ENCODE measurements at places on chromosomes 3 and 15.

DNA sequence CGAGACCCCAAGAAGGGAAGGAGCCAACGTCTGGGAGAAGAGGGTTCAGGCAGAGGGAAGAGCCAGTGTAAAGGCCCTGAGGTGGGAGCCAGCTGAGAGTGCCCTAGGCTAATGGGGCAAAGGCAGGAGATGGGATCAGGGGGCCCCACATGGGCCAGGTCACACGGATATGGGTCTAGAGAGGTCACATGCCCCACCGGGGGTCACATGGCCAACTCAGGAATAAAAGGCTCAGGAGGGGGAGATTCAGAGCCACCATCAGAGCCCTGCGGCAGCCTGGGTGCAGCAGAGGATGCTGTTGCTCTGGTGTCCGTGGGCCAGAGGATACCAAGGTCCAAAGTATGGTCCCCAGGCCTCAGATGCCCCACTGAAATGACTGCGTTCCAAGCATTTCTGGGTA, 55.3 kb upstream of the SLC6A6 start:
- DNase-seq, result no peak

GRCh38 chr15:100689131-100689899, 86.9 kb downstream of the ASB7 start:
- no peak for DNase-seq

DNA sequence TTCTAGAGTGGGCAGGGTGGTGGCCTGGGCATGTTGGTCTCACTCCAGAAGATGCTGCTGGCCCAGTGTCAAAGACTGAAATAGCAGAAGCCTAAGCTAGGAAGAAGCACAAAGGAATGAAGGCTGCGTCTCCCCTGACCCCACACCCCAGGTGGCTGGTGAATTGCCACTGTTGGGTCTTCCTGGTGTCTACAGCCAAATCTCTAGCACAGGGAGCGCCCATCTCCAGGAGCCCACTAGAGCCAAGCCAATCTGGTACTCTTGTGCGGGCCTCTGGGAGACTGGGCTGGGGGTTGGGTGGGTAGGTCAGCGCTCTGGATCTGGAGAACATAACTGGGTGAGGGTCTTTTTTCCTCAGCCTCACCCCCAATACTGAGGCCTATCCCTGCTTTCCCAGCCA, 894 bp downstream of the TUSC2 start:
- no peak for DNase-seq

DNA sequence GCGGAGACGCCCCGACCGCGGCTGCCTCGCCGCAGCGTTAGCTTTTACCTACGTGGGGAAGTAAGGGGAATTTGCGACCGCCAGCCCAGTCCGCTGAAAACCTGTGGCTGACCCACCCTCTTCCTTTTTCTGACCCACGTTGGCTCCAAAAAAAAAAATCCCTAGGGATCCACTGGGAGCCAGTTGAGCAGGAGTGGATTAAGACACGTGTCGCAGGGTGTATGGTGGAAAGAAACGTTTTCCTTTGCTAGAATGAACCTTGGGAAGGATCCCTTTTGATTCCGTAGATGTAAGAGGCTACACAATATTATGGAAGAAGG, 575 bp upstream of the PCYT1A start:
- DNase-seq, result no peak

GRCh38 chr3:44055951-44056350, 185.7 kb upstream of the TOPAZ1 start:
- DNase-seq, result no peak

- DNase-seq, result no peak
These were observed 183.6 kb upstream of the ATP11B start for GRCh38 chr3:182609575-182610156.

DNA sequence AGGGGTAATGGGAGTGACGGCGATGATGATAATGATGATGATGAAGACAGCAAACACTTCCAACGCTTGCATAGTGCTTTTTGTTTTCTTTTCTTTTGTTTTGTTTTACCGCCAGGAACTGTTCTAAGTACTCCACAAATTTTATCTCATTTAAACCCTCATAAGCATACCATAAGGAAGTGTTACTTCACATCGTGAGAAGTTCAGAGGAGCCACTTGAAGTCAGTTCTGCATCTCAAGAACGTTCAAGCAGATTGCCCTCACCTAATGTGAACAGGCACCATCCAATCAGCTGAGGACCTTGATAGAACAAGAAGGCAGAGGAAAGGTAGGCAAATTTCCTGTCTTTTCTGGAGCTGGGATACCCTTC, 104.1 kb downstream of the LSM3 start:
- no peak for DNase-seq

GRCh38 chr15:47778263-47778770, 61.0 kb downstream of the SEMA6D start:
- no peak for DNase-seq

Measured in stimulated activated CD8-positive, alpha-beta memory T cell treated with anti-CD3 and anti-CD28 coated beads, Interleukin-15, amount 100 ng/mL, for 48 hours (primary cell).